ENCODE measurements at places on chromosomes 1 and 21.

DNA sequence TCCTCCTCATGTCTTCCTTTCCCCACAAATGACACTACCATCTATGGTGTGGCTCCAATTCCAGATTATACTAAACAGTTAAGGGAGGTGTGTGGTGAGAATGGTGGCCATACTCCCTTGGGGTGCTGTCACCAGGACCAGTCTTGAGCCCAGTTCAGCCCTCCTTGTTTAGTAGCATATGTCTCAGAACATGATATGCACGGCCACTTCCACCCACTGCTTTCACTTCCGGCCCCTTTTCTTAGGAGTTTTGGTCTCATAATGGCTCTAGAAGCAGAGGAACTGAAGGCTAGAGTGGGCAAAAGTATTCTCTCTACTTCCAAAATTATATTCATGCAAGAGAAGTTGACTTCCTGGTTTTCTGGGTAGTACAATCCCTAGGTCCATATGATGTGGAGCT, 45.3 kb upstream of the CACNA1E start:
- no peak for DNase-seq

- peak; percentile 30 for DNase-seq
Observed at GRCh38 chr1:221756830-221757551, 15.1 kb upstream of the DUSP10 start.

DNA sequence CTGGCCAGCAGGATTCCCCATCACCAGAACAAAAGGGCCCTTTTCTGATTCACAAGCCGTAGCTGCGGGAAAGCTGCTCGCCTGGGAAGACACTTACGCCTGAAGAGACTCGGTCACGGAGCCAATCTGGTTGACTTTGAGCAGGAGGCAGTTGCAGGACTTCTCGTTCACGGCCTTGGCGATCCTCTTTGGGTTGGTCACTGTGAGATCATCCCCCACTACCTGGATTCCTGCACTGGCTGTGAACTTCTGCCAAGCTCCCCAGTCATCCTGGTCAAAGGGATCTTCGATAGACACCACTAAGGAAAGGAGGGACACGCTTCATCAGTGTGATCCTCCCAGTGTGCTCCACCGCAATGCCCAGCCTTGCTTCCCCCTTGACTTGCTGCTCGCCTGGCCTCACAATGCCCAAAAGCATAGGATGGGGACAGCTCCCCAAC, 14.7 kb downstream of the ENO1 start:
- DNase-seq = no peak

DNA sequence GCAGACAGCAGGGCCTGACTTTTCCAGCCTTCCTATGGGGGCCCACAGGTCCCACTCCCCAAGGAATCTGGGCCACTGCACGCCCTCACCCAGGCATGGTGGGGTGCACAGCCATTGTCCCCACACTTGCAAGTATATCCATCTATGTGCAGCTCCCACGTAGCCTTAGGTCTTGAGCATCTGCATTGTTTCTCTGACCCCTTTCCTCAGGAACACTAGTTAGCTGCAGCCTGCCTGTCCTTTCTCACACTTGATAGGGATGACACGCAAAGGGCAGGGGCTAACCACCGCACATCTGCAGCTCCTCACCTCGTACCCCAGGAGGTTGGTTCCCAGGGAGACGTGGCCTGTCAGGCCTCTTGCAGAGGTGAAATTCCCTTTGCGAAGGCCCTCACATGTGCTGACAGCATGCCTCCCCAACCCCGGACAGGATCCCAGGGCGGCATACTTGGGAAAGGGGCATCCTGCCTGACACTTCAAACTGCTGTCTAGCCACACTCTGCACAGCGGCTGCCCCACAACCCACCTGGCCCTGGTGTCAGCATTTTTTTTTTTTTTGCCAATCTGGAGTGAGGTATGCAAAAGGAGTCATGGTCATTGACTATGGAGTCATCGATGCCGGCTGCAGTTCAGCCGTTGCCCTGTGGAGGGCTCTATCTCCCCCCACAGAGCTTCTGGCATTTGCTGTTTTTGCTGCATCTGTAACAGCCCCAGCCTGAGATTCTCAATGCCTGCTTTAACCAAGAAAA, 5.0 kb downstream of the JMJD4 start:
- DNase-seq = peak; percentile 88

- DNase-seq = no peak
Observed at GRCh38 chr1:189616893-189617292, 860.8 kb downstream of the BRINP3 start.

- DNase-seq = no peak
Observed at GRCh38 chr1:4025752-4026151, 125.7 kb upstream of the C1orf174 start.

DNA sequence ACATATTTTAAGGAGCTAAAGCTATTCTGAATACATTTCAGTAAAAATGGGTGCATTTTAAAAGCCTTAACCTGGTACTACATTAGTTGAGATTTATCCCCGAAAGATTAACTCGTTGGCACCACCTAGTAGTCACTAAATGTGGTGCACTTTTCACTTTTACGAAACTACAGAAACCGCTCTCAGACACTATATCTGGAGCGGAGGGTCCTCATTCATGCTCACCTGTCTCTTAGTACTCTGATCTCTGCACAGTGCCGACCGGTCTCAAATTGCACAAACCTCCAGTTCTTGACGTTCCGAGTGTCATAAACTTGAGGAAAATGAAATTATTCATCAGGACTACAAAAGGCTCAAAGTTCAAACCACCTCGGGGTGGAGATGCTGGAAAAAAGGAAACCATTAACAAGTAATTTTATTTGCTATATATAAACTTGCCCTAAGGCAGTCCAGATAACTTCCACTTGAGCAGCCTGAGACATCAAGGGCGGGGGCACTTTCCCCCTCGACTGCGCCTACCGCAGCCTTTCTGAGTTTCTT, 722 bp downstream of the LZIC start:
- peak; percentile 67 for DNase-seq

DNA sequence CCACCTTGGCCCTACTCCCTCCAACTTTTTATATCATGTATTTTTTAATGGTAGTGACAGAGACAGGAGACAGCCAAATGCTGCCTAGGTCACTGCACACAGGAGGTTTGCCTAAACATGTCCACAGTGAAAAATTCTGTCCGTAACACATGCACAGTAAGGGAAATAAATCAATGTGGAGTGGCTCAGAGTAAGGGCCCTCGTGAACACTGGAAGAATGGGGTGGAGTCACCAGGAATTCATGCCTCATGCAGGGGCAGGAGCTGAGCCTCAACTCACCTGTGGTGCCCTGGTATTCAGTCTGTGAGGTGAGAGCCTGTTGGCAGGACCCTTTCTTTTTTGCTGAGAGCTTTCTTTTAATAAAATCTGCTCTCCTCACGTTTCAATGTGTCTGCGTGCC, 289.1 kb downstream of the TGFB2 start:
- no peak for DNase-seq

DNA sequence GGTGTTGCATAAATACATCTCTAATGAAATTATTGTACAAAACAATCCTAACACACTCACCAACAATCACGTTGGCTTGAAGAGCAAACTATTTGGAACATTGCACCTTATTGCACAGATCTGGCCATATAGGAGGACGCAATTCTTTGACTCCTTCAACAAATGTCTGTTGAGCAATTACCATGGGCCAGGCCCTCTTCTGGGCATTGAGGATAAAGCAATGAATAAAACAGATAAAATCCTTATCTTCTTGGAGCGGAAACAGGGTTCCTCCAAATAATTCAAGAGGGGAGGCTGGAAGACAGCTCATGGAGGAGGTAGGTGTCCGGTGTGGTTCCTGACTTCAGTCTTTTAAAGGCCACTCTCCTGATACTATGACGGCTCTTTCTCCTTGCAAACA, 43.3 kb downstream of the PAX7 start:
- DNase-seq = no peak

GRCh38 chr21:46027851-46028493, 46.4 kb downstream of the COL6A1 start:
- no peak for DNase-seq

DNA sequence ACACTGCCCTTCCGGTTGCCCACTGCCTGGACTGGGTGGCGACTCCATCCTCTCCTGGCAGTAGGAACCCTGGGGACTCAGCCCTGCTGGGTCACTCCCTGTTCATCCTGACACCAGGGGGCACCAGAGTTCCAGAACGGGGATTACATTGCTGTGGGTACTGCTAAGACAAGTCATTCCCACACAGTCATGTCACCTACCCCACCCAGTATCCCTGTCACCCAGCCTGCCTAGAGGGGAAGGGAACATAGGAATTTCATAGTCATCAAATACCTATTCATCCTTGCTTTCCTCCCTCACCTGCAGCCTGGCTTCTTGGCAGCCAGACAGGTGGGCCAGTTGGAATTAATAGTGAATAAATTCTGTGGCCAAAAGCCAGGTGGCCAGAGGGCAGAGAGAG, 9.8 kb upstream of the SFN start:
- peak; percentile 93 for DNase-seq

- no peak for DNase-seq
Observed at GRCh38 chr21:35015435-35016024, 33.6 kb downstream of the RUNX1 start.

DNA sequence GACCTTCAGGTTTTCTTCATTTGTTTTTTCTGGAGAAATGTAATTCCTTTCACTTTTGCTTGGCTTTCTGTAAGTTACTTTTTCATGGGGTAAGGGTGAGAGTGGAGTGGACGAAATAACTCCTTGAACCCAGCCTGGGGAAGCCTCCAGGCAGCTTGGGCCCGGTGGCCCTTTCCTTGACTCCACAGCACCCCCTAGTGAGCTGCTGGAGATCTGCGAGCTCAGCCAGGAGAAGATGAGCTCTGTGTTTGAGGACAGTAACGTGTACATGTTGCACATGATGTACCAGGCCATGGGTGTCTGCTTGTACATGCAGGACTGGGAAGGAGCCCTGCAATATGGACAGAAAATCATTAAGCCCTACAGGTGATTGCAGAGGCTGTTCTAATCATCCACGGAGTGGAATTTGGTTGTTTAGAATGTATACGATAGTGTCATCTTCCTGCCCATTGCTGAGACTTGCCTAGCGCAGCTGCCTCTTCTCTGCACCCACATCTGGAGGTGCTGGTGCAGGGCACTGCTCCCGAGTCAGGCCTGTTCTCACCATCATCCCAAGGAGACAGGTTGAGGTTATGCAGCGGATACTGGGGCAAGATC, 51.0 kb downstream of the SMYD2 start:
- peak; percentile 76 for DNase-seq

DNA sequence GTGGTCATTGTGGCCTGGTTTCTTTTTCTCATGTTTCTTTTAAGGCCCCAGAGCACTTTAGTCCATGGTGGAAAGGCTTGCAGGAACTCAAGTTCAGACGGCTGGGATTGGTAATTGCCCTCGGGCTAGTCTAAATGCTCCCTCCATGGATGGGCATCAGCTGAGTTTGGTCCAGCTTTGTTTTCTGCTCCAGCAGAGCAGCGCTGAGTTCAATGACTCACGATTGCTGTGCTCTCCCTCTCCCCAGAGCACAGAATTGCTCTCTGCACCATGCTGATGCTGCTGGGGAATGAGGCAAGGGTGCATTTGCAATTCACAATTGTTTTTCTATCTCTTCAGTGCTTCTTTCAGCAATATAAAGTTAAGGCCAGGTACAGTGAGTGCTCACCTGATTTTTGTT, 1.8 kb upstream of the OR2T6 start:
- DNase-seq = no peak

DNA sequence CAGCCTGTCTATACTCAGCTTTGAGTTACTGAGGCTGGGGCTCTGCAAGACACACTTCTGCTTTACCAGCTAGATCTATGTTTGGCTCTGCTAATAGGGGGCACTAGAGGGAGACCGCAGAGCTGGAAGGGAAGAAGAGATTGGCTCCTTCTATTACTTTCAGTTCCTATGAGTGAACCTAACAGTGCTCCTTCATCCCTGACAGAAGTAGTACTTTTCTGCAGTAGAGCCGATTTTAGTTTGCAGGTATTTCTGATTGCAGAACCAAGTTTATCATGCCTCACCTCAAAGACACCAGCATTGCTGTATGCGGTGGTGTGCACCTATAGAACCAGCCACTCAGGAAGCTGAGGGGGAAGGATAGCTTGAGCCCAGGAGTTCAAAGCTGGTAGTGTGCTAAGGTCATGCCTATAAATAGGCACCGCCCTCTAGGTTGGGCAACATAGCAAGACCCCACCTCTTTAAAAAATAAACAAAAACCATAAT, 5.7 kb upstream of the ZDHHC18 start:
- no peak for DNase-seq

- DNase-seq = no peak
Observed at GRCh38 chr1:61051719-61052394, 30.5 kb upstream of the NFIA start.

DNA sequence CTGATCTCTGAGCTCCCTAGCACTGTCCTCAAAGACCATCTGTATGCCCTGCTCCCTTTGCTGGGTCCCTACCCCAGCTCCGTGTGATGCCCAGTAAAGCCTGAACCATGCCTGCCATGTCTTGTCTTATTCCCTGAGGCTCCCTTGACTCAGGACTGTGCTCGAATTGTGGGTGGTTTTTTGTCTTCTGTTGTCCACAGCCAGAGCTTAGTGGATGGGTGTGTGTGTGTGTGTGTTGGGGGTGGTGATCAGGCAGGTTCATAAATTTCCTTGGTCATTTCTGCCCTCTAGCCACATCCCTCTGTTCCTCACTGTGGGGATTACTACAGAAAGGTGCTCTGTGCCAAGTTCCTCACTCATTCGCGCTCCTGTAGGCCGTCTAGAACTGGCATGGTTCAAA, 5.7 kb downstream of the GSTM5 start:
- DNase-seq = no peak

GRCh38 chr1:58233729-58234128, 312.8 kb downstream of the OMA1 start:
- DNase-seq = no peak

- peak; percentile 14 for DNase-seq
Observed at GRCh38 chr1:42680921-42681683, 1.1 kb upstream of the YBX1 start.

DNA sequence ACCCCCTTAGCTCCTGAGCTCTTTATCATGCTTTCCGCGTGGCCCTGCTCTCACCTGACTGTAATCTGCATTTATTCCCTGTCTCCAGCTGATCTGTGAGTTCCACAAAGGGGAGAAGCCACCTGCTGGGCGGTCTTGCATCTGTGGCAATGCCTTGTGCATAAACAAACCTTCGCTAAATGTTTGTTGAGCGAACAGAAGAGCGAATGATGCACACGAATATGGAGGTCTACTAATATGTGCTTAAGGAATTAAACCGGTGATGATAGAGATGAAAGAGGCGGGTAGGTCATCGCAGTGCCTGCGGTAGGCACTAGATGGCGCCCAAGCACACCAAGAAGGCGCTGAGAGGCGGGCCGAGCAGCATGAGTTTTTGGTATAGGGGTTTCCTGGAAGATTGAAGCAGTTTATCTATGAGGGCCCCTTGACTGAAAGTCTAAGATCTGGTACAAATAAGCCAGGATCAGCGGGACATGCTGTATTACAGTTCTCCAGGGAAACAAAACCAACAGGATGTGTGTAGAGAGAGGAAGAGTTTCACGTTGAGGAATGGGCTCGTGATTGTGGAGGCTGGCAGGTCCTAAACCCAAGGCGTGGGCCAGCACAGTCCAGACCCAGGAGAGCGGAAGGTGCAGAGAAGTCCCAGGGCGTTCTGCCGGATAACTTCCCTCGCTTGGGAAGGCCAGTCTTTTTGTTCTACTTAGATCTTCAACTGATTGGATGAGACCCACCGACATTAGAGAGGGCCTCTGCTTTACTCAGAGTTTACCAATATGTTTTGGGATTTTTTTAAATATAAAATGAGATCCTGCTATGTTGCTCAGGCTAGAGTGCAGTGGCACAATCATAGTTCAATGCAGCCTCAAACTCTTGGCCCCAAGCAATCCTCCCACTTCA, 34.7 kb downstream of the TOMM20 start:
- DNase-seq = peak; percentile 84
